ENCODE measurements at places on chromosomes 12 and 14.

DNA sequence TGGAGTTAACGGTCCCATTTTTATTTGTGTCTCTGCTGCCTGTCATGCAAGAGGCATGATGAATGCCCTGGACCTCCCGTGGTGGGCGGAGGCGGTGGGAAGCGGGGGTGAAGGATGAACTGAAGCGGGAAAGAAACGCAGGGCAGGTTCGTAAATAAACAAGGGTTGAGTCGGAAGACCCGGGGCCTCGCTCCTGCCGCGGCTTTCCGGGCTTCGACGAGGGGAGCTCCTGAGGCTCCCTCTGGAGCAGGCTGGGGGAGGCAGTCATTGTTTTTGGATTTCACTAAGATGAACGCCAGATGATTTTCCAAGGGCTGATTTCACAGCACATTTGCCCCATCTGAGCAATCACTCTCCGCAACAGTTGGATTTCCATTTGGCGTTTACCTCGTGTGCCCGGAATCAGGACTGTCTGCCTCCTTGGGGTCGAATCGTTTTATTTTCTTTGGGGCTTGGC is 130.2 kb downstream of the SLC38A6 start:
- DNase-seq, result no peak

- no peak for DNase-seq
These were observed 16.4 kb upstream of the KERA start for GRCh38 chr12:91074154-91074709.

GRCh38 chr12:108860443-108860842 is 3.1 kb upstream of the SSH1 start:
- no peak for DNase-seq

DNA sequence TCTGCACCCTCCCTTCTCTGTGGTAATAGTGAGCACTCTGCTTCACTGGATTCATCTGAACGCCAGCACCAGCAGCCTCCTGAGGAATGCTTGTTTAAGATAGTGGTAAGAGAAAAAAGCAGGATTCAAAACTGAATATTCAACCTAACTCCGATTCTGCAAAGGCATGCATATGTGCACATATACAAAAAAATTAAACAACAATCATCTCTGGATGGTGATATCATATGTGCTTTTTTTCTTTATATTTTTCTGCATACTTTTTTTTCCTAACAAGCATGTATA is 9.8 kb downstream of the TMEM229B start:
- no peak for DNase-seq

DNA sequence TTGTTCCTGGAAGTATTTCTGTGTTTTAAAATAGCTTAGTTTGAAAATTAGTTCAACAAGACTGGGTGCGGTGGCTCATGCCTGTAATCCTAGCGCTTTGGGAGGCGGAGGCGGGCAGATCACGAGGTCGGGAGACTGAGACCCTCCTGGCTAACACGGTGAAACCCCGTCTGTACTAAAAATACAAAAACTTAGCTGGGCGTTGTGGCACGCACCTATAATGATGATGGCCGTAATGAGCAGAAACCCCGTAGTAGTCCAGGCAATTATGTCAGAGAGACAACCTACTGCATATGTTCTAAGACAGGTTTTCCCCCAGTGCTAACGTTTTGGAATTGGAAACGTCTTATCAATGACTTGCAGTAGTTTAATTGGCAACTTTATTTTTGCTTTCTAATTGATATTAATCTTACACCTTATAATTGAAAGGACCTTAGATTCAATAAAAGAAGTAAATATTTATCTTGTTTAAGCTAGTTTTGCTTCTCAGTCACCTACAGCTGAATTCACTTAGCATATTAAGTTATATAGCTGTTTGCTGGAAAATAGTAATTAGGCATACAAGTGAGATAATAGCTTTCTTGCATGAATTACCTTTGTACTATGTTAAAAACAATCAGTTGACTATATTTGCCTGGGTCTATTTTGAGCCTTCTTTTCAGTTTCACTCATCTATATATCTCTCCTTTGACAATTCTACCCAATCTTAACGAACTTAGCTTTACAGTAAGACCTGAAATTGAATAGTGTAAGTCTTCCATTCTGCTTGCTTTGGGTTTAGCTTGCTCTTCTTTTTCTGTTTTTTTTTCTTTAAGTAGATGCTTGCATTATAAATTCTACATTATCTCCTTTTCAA is 15.6 kb downstream of the CLECL1 start:
- DNase-seq, result peak; percentile 37

DNA sequence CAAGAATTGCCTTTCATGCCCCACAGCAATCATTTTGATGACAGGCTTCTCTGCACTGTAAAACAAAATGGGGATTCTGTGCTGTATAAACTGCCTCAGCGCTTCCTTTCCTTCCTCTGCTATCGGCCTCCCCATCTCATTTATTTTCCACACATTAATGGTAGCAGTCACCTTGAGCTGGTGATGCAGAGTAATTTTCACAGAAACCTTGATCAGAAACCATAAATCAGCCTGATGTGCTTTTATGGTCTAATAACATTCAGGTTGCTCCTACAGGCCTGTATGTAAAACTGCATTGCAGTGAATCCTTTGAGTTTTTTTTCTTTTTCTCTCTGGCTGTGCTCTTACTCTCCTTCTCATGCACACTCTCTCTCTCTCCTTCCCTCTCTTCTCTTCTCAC is 578.4 kb upstream of the STXBP6 start:
- DNase-seq, result no peak

GRCh38 chr12:127823801-127824200 is 443.2 kb upstream of the TMEM132C start:
- DNase-seq, result peak; percentile 7

DNA sequence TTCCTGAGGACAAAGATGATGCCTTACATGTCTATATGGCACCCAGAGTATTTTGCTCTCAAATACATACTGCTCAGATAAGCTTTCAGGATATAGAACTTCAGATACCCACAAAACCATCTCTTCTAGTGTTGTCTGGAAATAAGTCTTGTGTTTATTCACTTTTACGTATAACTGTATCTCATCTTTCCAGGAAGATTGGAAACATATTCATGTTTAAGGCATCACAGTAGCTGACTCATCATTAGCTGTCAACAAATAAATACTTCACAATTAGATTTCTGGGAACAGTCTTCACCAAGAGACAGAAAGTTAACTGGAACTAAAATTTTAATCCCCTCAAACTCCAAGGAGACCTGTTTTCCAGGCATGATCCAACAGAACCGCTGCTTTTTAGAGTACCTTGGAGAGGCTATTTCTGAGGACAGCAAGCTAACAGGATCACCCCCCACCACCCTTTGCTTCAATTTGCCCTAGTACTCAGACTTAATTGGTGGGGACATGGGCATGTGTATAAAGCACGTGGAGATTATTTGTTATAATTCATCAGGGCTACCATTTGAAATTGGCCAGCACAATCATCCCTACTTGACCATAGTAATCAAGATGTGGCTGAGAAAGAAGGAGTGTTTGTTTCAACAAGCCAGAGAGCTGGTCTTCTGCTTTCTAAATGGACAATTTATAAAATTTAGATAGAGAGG is 129.3 kb upstream of the HIF1A start:
- no peak for DNase-seq

DNA sequence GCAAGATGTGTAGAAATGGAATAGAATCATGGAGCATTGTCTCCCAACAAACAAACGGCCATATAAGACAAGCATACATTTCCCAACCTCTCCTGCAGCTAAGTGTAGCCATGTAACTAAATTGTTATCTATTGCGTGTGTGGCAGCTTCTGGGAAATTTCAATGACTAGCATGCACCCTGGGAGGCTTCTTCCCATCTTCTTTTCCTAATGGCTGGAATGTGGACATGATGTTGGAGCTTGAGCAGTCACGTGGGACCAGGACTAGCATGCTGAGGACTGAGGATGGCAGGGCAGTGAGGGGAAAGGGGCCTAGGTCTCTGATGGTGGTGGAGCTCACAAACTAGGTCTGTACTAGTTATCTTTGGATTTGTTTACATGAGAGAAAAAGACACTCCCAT is 21.7 kb upstream of the CTDSP2 start:
- DNase-seq, result no peak

DNA sequence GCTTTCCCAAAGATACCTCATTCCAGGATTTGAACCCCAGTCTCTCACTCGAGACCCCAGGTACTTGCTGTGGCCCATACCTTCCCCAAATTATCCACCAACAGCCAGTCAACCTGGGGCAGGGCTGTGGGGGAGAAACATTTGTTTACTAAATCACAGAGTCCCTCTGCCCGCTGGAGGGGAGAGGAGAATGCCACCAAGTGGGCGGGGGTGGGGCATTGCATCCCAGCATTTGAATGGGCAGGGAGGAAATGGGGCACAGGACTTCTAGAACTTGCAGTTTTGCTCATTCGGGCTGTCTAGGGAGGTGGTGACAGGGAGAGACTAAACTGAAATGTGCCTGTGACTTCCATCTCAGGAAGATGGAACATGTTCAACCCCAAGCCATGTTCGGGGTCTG is 10.9 kb upstream of the SERPINA9 start:
- DNase-seq, result no peak

DNA sequence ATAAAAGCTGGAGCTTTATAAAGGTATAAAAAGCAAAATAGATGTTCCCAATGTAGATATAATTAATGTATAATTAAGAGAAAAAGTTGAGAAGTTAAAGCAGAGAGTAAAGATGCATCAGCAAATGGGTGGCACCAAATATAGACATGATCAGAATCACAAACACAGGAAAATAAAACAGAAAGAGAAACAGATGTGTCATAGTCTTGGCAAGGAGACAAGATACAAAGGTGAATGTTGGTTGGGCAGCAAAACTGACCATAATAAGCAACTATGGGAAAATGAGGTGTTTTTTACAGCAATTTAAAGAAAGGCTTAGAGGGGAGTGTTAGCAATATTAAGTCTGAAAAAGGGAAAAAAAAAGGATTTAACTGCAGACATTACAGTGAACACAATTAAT is 135.4 kb upstream of the CLEC14A start:
- DNase-seq, result no peak

GRCh38 chr14:93733231-93733630 is 55.1 kb downstream of the PRIMA1 start:
- no peak for DNase-seq

- no peak for DNase-seq
These were observed 2.7 kb upstream of the GALNT6 start for GRCh38 chr12:51393676-51394545.

GRCh38 chr14:70013271-70013873 is 134.2 kb downstream of the SMOC1 start:
- peak; percentile 49 for DNase-seq

DNA sequence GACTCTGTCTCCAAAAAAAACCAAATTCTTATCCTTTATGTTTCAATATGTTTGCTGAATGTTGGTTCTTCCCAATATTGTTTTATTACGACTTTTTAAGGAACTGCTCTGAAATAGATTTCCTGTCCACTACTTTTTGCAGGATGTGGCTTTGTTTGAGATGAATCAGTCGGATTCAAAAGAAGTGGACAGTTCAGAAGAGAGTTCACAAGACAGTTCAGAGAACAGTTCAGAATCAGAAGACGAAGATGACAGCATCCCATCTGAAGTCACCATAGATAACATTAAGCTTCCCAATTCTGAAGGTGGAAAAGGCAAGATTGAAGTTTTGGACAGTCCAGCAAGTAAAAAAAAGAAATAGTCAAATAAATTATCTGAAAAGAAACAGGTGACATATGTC is 8.2 kb downstream of the NOPCHAP1 start:
- no peak for DNase-seq

GRCh38 chr12:114166362-114166761 is 200.2 kb upstream of the RBM19 start:
- DNase-seq, result peak; percentile 30

- no peak for DNase-seq
These were observed 28.3 kb downstream of the TMPO start for GRCh38 chr12:98543701-98544100.

DNA sequence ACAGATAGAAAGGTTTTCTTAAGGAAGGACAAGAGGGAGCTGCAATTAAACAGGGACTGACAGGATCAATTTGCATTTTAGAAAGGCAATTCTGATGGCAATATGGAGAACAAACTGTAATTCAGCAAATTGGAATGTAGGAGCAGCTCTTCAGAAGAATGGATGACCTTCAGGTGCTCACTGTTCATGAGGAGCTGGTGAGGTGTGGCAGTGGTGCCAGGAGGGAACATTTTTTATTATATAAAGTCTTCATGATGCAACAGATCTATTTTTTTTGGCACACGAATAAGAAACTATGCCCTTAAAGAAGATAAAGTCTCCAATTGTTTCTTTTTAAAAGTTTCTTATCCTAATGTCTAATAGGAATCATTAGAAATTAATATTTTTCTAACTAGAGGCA is 151.7 kb downstream of the SLC38A4 start:
- no peak for DNase-seq

DNA sequence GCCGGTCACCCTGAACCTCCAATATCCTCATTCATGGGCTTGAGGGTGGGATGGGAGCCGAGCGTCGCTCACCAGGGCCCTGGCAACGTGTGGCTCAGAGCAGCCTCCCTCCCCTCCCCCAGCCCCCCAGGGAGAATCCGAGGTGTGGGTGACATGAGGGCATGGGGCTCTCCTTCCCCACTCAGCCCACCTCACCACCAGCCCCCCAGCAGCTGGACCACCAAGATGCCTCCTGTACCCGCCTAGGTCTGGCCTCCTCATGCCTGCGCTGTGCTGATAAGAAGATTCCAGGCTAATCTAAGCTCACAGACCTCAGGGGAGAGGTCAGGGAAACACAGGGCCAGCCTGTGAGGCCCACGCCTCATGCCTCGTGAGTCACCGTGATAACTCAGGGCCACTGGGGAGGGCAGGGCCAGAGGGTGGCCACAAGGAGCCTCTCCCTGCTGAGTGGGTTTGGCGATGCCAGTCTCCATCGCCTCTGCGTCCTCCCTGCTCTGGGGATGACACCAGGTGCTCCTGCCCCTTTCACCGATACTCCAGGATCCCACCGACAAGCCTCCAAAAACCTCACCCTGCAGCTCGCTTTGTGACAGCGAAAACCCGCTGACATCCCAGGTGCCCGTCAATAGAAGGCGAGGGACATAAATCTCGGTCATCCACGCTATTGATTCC is 56.9 kb downstream of the TESC start:
- DNase-seq, result no peak

DNA sequence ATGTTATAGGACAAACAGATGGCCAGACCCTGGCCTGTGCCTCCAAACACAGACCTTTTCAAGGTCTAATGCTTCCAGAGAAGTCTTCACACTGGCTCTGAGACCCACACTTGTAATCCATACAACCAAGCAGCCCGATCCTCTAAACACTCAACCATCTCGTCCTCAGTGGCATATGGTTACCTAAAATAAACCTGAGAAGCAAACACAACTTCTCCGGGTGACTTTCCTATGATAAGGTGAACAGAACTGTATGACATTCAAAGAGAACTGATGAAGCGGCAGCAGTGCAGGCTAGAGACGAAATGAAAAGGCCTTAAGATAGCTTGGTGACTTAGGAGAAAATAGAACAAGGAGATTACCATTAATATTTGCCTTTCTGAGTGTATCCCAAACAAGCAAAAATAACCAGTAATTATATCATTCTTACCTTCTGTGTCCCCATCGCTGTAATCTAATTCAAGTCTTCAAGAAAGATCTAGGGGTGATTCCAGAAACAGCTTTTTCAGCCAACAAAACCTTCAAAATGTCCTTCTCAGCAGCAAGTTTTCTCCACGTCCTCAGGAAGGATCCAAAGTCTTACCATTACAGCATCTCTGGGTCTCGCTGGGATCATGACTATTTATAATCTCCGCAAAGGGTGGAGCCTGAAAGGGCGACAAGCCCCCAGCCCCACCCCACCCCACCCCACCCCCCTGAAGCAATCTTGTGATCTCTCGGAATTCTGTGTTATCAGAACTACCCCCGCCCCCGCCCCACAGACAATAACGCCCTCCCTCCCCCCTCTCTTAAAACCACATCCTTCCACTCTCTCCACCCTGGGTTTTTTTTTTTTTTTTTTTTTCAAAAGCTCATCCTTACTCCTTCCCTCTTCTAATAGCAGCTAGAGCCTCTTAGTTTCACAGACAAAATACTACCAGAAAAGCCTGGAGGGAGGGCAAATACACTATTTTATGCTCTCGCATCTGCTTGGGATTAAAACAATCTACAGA is at the start of gene SLC2A3:
SLC2A3 (minus strand) TSS at position 598 of the 992 bp plus-strand sequence; CDS start at position 445, 153 bp downstream.
- peak; percentile 53 for DNase-seq

Data from NAMALWA (cell line).